NCI-H2029 (cell line): ENCODE measurements at places on chromosomes 6 and 20.

GRCh38 chr6:88376768-88377387 lies 210.7 kb upstream of the CNR1 start:
- no peak for DNase-seq

GRCh38 chr20:19777315-19777714 lies 19.3 kb downstream of the RIN2 start:
- DNase-seq, result no peak

DNA sequence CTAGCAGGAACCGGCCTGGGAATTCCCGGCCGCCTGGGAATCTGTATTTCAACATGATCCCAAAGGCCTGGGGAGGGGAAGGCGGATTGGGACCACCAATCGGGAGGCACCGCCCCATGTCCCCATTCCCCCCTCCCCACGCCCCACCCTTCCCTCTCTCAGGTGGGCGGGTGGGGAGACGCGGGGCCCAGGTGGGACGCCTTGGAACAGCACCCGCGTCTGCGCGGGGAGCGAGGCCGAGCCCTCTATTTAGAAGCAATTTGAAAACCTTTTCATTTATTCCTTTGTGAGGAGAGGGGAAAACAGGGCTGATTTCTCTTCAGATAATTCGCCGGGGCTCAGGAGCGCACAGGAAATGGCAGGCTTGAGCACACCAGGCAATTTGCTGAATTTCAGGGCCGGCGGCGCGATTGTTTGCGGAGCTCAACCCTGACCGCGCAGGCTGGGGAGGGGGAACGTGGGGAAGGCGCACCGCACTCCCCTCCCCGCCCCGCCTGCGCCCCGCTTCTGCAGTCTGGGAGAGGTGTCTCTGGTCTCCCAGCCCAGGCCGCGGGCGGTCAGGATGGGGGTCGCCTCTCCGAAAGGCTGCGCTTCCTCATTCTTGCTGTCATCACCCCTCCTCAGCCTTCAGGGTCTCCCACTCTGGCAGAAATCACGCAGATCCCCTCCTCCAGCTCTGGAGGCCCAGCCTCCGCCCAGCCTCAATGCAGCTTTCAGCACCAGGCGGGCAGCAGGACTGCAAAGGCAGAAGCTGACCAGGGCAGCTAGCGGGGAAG lies 170.0 kb downstream of the GRM4 start:
- no peak for DNase-seq

- peak; percentile 57 for DNase-seq
Measured at GRCh38 chr6:24568683-24569082, 73.9 kb downstream of the ALDH5A1 start.

- DNase-seq, result no peak
Measured at GRCh38 chr6:69408886-69409285, 387.9 kb downstream of the LMBRD1 start.

DNA sequence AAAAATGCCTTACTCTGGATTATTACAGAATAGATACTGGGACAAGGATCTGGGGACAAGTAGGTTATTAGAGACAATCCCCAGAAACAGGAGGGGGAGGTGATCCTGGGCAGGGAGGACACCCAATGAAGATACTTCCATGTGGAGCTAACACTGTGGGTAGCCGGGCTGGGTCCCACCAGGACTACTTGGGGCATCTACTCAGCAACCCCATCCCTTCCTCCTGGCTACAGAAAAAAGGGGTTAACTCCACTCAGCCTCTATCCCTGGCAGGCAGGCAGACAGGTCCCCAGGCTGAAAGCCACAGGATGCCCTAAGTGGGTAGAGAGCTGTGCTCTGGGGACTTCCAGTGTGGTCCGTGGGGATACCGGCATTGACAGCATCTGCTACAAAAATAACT lies 68.0 kb upstream of the NXT1 start:
- DNase-seq, result no peak

DNA sequence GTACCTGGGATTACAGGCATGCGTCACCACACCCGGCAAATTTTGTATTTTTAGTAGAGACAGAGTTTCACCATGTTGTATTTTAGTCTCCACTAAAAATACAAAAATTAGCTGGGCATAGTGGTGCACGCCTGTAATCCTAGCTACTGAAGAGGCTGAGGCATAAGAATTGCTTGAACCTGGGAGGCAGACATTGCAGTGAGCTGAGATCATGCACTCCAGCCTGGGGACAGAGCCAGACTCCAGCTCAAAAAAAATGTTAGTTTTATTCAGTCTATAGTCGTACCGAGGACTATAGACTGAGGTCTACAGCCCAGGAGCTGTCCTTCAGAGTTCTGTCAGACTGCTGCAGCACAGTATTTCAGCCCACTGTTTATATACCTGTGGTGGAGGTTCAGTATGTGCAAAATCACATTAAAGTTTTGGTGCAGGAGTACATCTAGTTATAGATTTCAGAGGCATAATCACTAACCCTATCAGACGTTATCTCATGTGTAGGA lies 3.6 kb upstream of the CASP8AP2 start:
- DNase-seq, result no peak

GRCh38 chr20:62575976-62576722 lies 66.2 kb upstream of the SLCO4A1 start:
- DNase-seq, result no peak
